ENCODE measurements at places on chromosomes 4 and X.
A peak's percentile ranks its signal among the peaks of the same experiment; 100 is the strongest.

DNA sequence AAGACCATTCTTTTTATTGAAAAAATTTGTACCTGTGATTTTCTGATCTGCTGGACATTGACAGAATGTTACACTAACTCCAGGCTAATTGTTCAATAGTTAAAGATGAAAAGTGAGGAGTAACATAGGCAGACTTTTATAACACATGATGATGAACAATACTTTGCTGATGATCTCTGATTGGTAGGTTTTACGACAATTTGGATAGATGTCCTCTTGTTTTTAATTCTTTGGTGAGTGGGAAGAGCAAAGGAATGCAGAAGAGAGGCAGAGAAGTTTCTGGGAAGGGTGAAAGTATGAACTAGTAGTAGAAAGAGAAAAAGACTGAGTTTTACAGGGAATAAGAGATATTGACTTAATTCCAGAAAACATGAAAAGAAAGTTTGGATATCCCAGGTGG is 267.3 kb upstream of the HAND2 start:
- no peak for DNase-seq

DNA sequence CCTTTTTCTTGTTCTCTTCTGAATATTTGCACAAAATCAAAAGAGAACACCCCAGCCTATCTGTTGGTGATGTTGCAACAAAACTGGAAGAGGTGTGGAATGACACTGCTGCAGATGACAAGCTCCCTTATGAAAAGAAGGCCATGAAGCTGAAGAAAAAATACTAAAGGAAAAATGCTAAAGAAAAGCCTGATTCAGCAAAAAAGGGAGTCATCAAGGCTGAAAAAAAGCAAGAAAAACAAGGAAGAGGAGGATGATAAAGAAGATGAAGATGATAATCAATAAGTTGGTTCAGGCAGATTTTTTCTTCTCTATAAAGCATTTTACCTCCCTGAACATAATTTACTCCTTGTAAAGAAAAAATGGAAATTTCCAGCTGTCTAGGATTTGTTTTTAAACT is 1538.8 kb downstream of the RPA4 start:
- DNase-seq: no peak

GRCh38 chr4:107760281-107760947 is 40.4 kb upstream of the PAPSS1 start:
- peak; percentile 13 for DNase-seq

GRCh38 chr4:153521478-153521877 is 55.3 kb downstream of the TMEM131L start:
- DNase-seq: no peak

- DNase-seq: peak; percentile 21
Observed at GRCh38 chr4:41644288-41644914, 104.1 kb downstream of the PHOX2B start.

GRCh38 chr4:94341481-94342370 is 910 bp downstream of the HPGDS start:
- DNase-seq: no peak

Measured in ELR (cell line).